ENCODE measurements at places on chromosomes 6 and 20.
A peak's percentile ranks its signal among the peaks of the same experiment; 100 is the strongest.

- no peak for DNase-seq
Measured at GRCh38 chr6:34347303-34347702, 45.2 kb downstream of the NUDT3 start.

GRCh38 chr20:1392443-1392692 lies 486 bp downstream of the FKBP1A start:
- DNase-seq, result no peak

GRCh38 chr6:97925504-97925903 lies 642.5 kb upstream of the MMS22L start:
- DNase-seq, result no peak

- no peak for DNase-seq
Measured at GRCh38 chr6:36980876-36981619, 4.9 kb downstream of the MTCH1 start.

DNA sequence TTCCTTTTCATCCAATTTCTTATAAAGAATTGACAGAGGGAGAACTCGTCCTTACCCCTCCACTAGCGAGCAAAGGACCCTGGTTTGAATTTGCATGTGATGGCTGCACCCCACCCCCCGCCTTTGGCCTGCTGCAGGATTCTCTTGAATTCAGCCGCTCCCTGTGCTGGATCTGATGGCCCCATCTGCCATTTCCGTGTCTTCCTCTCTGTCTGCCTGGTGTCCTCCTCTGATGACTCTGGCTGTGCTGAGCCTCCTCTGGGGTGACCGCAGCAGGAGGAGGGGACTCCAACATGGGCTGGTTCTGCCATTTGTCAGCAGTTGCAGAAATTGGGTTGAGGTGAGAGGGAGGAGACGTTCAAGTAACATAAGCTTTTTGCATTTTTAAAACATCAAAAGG lies 188.8 kb downstream of the DLL1 start:
- DNase-seq, result no peak

GRCh38 chr20:17226410-17227218 lies at the start of gene PCSK2:
PCSK2 (plus strand) TSS chr20:17227040; CDS start chr20:17227306, 266 bp downstream.
- peak; percentile 31 for DNase-seq

DNA sequence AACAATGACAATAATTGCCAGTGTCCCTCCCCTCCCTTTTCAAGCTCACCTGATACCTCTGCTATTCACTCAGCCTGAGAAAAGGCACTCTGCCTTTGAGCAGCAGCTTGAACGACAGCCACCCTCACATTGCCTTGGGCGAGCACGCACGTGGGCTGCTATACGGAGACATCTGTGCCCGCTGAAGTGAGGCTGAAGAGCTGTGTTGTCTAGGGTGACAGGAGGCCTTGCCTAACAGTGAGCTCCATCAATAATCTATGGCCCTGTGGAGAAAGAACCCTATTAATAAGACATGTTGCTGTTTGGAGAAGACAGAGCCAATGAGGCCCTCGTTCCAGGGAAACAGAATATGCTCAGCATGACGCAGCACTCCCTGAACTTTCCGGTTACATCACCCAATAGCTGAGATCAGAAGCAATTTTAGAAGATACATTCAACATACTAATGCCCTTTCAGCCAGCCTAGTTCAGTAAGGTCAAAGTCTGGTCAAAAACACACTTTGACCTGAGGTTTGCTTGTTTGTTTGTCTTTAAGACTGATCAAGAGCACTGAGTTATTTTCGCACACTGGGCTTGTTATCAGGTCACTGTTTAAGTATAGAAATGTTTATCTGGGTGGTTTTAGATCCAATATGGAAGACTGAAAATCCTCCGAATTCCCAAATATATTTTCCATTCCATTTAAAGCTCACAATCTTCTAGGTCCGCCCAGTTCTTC lies 30.6 kb downstream of the RBM24 start:
- peak; percentile 8 for DNase-seq

DNA sequence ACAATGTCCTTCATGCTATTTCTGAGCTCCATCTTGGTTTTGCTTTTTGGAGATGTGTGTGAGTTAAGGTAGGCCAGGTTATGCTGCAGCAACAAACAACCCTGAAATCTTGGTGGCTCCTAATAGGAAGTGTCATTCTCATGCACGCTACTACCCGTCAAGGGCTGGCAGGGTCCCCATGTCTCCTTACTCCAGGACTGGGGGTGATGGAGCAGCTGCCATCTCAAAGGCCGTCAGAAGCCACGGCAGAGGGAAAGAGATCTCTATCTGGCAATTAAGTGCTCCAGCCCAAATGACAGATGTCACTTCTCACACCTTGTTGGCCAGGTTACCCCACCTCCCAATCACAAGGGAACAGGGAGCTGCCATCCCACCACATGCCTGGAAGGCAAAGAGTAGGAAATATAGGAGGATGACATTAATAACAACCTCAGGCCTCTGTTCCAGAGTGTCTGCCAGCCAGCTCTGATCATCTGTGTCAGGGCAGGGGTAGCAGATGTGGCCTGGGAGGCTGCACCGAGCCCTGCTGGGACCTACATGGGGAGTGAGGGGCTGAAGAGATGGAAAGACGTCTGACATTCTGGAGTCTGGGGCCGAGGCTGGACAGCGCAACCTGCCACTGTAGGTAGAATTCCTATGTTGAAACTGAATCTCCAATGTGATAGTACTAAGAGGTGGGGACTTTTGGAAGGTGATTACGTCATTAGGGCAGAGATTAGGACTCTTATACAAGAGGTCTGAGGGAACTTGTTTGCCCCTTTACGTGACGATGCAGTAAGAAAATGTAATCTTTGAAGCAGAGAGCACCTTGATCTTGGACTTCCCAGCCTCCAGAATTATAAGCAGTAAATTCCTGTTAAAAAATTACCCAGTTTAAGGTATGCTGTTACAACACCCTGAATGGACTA lies 4.8 kb upstream of the SDCBP2 start:
- no peak for DNase-seq
